ENCODE measurements at places on chromosomes 11 and 22.
A peak's percentile ranks its signal among the peaks of the same experiment; 100 is the strongest.

- no peak for DNase-seq
Measured at GRCh38 chr22:17791196-17791595, 16.9 kb upstream of the BID start.

DNA sequence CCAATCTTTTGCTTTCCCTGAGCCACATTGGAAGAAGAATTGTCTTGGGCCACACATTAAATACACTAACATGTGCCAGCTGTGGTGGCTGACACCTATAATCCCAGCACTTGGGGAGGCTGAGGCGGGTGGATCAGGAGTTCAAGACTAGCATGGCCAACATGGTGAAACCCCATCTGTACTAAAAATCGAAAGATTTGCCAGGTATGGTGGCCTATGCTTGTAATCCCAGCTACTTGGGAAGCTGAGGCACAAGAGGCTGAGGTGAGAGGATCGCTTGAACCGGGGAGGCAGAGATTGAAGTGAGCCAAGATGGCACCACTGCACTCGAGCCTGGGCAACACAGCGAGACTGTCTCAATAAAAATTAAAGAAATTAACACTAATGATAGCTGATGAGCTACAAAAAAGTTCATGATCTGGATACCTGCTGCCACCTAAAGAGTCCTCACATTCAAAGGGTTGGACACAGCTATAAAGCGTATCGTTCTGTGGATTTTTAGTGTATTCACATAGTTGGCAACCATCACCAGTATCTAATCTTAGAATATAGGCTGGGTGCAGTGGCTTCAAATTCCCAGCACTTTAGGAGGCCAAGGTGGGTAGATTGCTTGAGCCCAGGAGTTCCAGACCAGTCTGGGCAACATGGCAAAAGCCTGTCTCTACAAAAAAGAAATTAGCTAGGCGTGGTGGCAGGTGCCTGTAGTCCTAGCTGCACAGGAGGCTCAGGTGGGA is 3.4 kb upstream of the LDHC start:
- DNase-seq: peak; percentile 35

DNA sequence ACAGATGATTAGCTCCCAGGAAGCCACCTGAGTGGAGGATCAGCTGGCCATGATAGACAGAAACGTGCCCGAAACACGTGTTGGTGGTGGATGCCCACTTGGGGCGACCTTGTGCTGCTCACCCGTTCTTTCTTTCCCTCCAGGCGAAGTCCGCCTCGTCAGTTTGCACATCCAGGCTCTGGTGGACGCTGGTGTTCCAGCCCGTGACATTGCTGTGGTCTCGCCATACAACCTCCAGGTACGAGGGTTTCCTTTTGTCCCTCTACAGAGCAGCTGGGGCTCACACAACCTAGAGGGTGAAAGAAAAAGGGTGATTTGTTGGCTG is 30.6 kb downstream of the IGHMBP2 start:
- DNase-seq: no peak

DNA sequence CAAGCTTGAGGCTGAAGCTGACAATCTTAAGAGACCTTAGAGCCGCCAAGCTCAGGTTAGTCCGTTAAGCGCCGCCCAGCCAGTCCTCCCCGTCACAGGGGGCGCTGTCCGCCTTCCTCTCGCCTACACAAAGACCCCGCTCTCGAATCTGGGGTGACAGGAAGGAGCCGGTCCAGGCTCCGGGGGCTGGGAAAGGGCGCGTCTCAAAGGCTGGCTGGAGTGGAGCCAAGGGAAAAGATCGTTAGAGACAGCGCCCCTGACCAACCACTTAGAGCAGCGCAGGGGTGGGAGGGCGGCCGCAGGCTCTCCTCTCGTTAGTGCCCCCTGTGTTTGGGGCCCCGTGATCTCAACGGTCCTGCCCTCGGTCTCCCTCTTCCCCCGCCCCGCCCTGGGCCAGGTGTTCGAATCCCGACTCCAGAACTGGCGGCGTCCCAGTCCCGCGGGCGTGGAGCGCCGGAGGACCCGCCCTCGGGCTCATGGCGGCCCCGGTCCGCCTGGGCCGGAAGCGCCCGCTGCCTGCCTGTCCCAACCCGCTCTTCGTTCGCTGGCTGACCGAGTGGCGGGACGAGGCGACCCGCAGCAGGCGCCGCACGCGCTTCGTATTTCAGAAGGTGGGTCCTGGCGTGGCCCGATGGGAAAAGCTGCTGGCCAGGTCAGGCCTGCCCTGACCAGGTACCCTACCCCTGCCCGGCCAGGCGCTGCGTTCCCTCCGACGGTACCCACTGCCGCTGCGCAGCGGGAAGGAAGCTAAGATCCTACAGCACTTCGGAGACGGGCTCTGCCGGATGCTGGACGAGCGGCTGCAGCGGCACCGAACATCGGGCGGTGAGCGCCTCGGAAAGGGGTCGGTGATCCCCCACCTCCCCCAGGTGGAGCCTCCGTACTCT is at the start of gene MUS81:
MUS81 (plus strand) TSS at position 156 of the 887 bp plus-strand sequence; CDS start at position 477, 321 bp downstream.
- peak; percentile 97 for DNase-seq

DNA sequence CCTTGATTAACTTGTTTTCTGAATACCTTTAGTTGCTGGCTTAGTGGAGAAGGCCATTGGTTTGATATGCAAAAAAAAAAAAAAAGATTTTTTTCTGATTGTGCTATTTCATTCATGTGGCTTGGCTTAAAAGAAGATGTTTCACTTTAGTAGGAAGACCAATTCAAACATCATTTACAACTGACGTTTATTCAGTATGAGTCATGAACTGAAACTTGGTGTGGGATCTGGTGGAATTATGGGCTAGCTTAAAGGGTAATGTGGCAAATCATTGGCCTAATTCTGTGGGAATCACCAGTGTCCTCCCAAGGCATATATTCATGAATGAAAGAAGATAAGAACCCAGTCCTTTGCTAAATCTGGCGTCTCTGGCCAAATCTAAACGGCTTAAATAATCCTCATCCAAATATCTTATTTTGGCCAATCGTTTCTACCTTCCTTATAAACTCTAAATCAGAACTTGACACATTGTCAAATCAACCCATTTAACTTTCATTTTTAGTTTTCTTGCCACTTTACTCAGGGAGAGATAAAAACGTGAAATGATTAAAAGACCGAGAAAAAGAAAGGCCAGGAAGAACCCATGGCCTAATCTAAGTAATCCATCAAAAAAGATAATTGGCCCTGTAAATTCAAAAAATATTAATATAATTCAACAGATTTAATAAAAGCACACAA is 77.0 kb downstream of the DDIAS start:
- no peak for DNase-seq

- DNase-seq: no peak
Measured at GRCh38 chr11:15374418-15374817, 259.7 kb downstream of the INSC start.

DNA sequence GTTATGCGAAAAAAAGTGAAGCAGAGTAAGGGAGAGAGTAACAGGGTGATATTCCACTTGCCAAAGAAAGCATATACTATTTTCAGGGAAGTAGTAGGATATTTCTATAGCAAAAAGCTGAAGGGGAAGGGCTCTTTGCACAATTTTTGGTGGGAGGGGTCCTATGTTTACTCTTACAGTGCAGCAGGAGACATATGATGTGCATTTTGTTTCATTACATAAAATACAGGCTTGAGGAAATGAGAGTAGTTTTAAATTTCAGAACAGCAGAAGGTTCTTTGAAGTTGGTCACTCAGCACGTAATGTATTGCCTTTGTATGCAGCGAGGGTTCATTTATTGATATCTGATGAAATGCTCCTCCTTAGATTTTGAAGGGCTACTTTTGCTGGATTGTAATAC is 3.1 kb upstream of the PIK3IP1 start:
- DNase-seq: no peak

DNA sequence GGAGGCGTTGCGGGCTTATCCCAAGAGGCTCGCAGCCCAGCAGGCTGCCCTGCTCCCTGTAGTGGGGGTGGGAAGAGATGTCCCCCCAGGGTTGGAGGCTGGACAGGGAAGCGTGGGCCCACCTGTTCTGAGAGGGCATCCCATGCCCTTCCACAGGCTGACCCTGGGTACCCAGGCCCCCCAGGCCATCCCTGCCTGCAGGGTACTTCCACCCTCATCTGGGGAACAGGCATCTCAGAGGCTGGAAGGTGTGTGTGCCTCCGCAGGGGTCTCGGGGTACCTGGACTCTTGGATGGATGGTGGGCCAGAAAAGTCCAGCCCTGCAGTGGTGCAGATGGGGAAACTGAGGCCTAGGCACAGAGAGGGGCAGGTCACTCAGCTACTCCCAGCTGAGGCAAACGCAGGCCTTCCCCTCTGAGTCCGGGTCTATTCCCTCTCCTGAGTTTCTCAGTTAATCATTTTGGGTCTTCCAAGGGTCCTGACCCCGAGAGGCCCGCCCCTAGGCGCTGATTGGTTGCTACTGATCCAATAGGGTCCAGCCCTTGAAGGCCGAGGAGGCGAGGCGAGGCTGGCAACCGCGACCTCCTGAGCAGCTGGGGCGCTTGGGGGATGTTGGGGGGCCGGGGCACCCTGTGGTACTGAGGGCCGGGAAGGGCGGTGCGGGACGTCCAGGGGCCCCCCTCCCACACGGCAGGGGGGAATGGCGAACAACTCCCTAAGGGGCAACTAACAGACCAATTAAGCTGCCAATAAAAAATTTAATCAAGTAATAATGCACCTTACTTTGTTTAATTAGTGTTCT is 23.8 kb downstream of the FLRT1 start:
- no peak for DNase-seq

DNA sequence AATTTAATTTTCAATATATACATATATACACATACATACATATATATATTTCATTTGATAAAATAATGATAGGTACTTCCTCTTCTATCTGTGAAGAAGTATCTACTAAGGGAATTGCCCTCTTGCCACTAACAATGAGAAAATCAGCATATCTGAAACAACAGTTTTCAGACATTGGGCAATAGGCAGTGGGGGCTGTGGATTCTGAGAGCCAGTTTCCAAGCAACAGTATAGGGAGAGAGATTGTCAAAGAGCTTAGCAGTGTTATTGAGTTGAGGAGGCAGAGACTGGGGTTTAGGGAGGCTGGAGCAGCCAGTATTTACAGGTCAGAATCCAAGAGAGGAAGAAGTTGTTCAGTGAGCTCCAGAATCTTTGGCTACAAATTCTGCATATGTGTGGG is 119.3 kb downstream of the ARFGAP2 start:
- no peak for DNase-seq

- no peak for DNase-seq
Measured at GRCh38 chr11:102177974-102178631, 67.9 kb downstream of the YAP1 start.

- DNase-seq: no peak
Measured at GRCh38 chr11:130308886-130309285, 5.8 kb downstream of the ZBTB44 start.

GRCh38 chr11:62201376-62201775 is 7.1 kb upstream of the SCGB2A1 start:
- no peak for DNase-seq

- no peak for DNase-seq
Measured at GRCh38 chr22:40679964-40680818, 907 bp downstream of the MCHR1 start.

- DNase-seq: no peak
Measured at GRCh38 chr22:45554040-45554406, 51.3 kb downstream of the FBLN1 start.

DNA sequence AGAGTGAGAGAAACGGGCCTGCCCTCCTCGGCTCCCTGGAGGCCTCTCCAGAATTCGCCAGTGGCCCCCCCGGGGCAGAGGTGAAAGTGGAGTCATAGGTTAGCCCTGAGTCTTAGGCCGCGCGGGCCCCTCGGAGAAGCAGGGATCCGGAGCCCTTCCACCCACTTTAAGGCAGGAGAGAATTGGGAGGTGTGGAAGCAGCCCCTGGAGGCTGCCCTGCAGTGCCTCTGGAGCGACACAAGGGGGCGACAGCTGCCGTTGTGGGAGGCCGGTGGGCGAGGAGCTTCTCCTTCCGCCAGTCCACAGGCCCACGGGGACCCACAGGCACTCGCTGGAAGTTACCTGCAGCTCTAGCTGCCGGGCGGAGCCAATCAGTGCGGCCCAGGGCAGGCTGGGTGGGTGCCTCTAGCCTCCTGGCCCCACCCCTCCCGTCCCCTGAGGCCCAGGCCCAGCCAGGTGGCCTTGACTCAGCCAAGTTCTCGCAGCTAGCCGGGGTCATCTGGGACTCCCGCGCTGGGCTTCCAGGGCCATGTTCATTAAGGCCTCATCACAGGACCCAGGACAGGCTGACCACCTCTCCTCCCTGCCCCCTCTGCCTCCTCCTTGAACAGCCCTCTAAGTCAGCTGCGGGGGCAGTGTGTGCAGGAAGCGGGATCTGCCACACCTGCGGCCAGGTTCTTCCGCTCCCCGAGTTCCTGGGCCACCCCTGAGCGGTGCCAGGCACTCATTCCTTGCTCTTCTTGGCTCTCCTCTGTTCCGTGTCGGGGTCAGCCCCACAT is 5.0 kb downstream of the DGKZ start:
- DNase-seq: peak; percentile 88
